M059J (cell line): ENCODE measurements at places on chromosomes 6 and 20. TPM values are rescaled to one million over a fixed set of nuclear protein-coding genes. Genes with fewer than 3 reads are reported as not detected.

LGSN gene
- total RNA-seq, result 0.07 TPM in 1 of 2 replicates, not detected in the other

RNASET2 gene
- 31.7 and 33.3 TPM in 2 replicates for total RNA-seq

ADGRG6 gene
- 8.1 and 8.8 TPM in 2 replicates for total RNA-seq

MMP24 gene
- 1.7 and 4.4 TPM in 2 replicates for total RNA-seq

C6orf163 gene
- total RNA-seq, result not detected in 2 replicates

SYNE1 gene
- total RNA-seq, result 15.3 and 20.9 TPM in 2 replicates

BTNL2 gene
- total RNA-seq, result not detected in 2 replicates

FRK gene
- 1.3 and 2.2 TPM in 2 replicates for total RNA-seq

RAMACL gene
- total RNA-seq, result 0.27 and 0.30 TPM in 2 replicates

MCCD1 gene
- total RNA-seq, result not detected in 2 replicates

C4B gene
- 3.0 and 3.1 TPM in 2 replicates for total RNA-seq

PCED1A gene
- 15.6 and 38.5 TPM in 2 replicates for total RNA-seq

OR2J3 gene
- not detected in 2 replicates for total RNA-seq

SLC35D3 gene
- total RNA-seq, result not detected in 2 replicates

SLC26A8 gene
- 0.10 TPM in 1 of 2 replicates, not detected in the other for total RNA-seq

RFX6 gene
- not detected in 2 replicates for total RNA-seq

FUT9 gene
- not detected in 2 replicates for total RNA-seq

CASS4 gene
- total RNA-seq, result 0.15 TPM in 1 of 2 replicates, not detected in the other
